ENCODE measurements at places on chromosomes 5 and 9.

DNA sequence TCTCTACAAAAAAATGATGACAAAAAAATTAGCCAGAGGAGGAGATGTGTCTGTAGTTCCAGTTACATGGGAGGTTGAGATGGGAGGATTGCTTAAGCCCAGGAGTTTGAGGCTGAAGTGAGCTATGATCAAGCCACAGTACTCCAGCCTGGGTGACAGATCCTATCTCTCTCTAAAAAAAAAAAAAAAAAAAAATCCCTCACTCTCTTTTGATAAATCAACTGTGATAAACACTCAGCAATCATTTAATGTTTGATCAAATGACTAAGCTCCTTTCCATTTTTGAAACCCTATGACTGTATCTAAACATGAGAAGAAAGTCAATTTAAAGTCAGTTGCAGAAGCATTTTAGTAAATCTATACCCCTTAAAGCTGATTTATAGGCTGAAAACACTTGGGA, 112.1 kb upstream of the IL6ST start:
- DNase-seq: no peak

DNA sequence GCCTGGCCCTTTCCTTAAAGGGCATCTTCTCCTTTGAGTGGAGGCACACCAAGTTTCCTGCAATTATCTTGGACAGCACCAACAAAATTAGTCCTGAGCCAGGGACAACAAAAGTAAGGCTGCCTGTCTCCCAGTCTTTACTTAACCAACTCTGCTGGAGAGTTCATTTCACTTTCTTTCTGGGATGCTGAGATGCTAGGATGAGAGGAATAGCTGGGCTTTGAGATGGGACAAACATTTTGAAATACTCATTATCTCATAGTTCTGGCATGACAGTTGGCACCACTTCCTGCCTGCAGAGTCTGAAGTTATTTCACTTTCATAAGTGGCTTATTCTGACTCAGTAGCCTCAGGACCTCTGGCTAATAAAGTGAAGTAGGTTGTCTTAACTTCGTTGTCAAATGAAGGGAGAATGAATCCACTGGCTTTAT, 157.0 kb downstream of the C9orf152 start:
- DNase-seq: peak; percentile 50

DNA sequence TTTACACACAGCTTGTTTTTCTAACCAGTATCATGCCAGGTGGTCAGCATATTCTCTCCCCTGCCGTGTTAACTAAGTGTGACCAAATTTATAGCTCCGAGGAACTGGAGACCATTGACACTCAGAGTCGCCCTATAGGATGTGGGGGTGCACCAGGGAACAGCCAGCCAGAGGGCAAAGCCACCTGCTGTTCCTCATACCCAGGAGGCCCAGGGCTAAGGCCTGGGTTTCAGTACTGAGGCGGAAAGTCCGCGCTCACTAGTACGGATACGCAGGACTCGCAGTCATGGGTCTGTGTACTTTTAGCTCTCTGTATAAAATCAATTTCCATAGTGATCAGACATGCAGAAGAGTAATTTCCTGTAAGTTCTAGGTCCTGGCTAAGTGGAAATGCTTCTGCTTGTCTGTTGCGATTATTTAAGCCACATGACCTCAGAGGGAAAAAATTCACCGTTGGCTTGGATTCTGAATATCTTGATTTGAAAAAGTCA, 247.0 kb downstream of the AOPEP start:
- DNase-seq: no peak

DNA sequence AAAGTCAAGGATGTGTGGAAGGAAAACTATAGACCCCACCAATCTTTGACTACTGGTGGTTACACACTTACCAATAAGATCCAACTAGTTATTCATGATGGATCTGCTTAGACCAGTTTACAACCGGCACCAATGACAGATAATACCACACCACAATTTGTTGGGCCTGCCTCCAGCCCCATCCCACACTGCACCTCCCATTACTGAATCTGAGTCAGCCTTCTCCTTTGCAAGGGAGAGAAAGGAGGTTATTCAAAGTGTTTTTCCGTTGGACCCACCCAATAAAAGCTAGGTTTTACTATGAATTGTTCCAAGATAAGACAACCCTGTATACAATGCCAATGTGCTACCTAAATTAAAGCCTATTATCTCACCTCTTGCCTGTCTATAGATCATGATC, 453.5 kb downstream of the MTRR start:
- no peak for DNase-seq

GRCh38 chr5:149740341-149740740, 10.2 kb downstream of the PPARGC1B start:
- no peak for DNase-seq

GRCh38 chr9:133275105-133276000, at the start of gene ABO:
ABO (minus strand) TSS chr9:133275201.
- peak; percentile 22 for DNase-seq

GRCh38 chr5:61588216-61588615, 256.2 kb downstream of the ZSWIM6 start:
- DNase-seq: no peak

DNA sequence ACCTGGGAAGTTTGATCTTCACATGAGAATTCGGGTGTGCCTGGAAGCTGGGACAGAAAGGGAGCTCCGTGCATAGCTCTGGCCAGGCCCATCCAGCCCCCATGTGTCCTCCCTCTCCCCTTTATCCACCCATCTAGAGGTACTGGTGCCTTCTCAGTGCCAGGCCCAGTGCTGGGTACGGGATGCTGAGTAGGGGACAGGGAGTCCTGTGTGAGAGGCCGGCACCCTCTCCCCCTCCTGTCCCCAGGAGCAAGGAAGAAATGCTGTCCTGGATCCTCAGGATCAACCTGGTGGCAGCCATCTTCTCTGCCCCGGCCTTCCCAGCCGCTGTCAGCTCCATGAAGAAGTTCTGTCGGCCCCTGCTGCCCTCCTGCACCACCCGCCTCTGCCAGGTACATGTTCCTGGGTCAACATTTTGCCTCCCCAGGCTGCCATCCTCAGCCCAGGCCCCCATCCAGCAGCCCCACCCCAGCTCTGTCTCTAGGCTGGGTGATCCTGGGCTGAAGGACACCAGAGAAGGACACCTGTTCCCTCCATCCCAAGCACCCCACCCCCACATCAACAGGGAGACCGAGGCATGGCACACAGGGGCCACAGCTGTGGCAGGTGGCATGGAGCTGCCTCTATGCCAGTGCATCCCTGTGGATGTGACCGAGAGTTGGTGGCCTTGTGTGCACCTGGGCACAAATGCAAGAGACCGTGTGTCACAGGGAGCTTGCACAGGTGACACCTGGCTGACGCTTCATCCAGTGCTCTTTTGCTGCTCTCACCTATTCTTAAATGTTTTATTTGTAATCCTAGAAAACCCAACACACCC, 43.0 kb downstream of the PSD2 start:
- DNase-seq: no peak

DNA sequence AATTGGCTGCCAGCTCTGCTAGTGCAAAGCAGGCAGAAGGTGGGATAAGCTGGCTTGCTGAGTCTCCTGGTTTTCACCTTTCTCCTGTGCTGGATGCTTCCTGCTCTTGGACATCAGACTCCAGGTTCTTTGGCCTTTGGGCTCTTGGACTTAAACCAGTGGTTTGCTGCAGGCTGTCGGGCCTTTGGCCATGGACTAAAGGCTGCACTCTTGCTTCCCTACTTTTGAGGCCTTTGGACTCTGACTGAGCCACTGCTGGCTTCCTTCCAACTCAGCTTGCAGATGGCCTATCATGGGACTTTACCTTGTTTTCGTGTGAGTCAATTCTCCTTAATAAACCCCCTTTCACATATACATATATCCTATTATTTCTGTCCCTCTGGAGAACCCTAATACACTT, 1293.9 kb upstream of the CDH6 start:
- DNase-seq: no peak

- no peak for DNase-seq
Measured at GRCh38 chr5:135553688-135554462, 18.1 kb upstream of the NEUROG1 start.

GRCh38 chr9:128554155-128554862, 1.9 kb downstream of the SPTAN1 start:
- peak; percentile 32 for DNase-seq

DNA sequence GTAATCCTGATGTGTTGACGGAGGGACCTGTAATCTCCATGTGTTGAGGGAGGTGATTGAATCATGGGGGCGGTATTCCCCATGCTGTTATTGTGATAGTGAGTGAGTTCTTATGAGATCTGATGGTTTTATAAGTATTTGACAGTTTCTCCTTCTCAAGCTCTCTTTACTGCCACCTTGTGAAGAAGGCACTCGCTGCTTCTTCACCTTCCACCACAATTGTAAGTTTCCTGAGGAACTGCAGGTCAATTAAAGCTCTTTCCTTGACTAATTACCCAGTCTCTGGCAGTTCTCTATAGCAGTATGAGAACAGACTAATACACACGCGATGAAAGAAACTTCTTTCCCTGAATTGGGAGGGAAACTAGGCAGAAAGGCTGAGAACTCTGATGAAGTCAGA, 141.1 kb upstream of the RAD23B start:
- DNase-seq: no peak

DNA sequence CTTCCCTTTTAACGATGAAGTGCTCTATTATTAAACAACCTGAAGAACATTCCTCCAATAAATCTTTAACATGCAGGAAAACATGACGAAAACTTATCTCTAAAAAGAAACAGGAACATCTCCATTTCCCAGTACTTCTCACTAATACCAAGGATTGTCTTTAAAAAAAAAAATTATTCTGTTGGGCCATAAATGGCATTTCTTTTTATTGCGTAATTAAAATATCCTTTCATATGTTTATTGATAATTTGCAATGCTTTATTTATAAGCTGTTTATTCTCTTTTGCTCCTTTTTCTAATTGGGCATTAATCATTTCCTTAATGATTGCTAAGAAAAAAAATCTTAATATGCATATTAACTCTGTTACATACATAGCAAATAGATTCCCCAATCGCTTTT, 18.9 kb downstream of the LIFR start:
- DNase-seq: no peak

- no peak for DNase-seq
Measured at GRCh38 chr5:105931881-105932421, 1738.8 kb downstream of the EFNA5 start.

- no peak for DNase-seq
Measured at GRCh38 chr9:19732441-19732951, 56.3 kb downstream of the SLC24A2 start.

GRCh38 chr9:132288966-132289365, 65.8 kb downstream of the SETX start:
- no peak for DNase-seq

- DNase-seq: no peak
Measured at GRCh38 chr5:39452846-39453245, 28.1 kb upstream of the DAB2 start.

- peak; percentile 61 for DNase-seq
Measured at GRCh38 chr9:124800306-124801259, 23.6 kb downstream of the OLFML2A start.

DNA sequence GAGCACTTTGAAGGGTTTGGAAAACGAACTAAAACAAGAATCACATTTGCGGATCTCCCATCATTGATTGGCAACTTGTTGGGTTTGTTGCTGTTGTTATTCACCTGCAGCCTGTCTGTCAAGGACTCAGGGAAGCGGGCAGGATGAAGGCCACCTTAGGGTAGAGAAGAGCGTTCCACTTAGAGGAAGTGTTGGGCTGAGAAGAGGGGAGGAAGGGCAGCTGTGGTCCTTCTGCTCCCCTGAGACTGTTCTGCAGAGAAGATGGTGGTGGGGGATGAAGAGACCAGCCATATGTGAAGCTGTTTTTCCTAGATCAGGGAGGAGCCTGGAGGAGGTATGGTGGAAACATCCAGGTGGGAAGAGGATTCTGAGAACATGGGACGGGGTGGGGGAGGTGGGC, 70.6 kb upstream of the CPEB4 start:
- no peak for DNase-seq

Measured in GM10248 (cell line).